ENCODE measurements at places on chromosomes 6 and 20.

- no peak for DNase-seq
Observed at GRCh38 chr20:9402546-9402945, 111.8 kb upstream of the LAMP5 start.

DNA sequence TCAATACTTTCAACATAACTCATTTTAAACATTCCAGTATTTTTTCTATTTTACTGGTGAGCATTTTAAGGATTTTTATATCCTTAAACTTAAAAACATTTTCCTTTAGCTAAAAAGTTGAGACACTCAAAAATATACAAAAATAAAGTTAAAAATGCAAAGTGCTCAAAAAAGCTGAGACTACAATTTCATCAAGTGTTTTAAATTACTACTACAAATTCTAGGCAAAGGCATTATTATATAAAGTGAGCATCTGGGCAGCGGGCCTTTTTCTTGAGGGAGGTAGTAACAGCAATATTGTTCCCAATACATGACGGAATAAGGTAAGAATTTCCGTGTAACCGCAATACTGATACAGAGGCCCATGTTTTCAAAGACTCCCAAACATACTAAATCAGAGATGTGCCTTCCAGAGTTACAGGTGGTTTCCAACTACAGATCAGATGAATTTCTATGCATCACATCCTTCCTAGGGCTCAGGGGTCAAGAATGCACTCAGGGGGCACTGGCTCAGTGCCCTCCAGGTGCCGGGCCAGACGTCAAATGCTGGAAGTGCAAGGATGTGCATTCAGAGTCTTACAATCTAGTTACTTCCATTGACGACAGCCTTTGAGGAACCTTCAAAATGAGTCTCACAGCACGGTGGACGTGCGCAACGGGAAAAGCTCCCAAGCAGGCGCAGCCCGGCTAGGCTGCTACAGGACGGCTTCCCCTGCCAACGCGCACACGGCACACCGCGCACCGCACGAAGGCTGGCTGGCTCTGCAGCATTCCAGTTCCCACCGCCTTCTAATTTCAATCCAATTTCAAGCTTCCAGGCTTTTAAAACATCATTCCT lies 1.7 kb downstream of the PHF10 start:
- peak; percentile 51 for DNase-seq

- no peak for DNase-seq
Observed at GRCh38 chr20:2473516-2473915, 2.9 kb upstream of the SNRPB start.

DNA sequence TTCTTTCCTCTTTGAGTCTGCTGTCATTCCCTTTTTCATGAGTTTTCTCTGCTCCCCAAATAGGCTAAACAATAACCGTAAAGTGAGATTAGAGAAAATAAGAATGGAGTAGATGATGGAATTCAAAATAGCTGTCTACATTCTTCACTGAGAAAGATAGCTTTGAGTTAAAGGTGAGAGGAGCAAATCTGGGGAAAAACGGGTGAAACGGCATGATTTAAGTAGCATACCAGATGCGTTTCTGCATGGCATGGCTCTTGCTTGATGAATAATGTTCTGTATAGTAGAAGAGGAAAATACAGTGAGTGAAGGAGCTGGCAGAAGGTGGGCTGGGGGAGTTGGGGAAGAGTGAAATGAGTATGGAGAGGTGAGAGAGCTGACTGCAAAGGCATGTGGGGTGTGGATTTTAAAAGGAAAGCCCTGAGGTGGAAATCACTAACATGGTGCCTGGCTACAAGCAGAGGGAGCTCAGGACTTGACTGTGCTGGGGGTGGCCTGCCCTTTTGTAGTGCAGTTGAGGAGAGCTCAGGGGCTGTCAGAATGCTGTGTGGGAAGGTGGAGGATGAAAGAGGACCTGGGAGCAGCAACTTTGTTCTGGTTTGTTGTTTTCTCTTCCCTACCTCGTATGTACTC lies 8.8 kb downstream of the BICRAL start:
- DNase-seq = no peak

DNA sequence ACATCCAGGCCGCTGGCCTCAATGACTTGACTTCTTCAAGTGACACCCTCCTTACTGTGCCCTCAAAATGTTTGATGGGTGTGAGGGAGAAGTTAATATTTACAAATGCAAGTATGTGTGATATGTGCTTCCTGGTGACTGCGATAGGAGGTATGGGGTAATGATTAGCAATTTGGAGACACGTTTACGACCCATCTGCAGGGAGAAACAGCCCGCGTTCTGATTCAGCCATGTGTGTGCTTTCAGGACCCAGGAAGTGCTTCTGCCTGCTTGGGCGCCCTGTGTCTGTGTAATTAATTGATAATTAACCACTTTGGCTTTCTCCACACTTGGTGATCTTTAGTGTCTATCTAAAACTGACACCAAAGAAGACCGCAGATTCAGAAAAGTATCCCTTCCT lies 25.0 kb downstream of the SIRPA start:
- no peak for DNase-seq

DNA sequence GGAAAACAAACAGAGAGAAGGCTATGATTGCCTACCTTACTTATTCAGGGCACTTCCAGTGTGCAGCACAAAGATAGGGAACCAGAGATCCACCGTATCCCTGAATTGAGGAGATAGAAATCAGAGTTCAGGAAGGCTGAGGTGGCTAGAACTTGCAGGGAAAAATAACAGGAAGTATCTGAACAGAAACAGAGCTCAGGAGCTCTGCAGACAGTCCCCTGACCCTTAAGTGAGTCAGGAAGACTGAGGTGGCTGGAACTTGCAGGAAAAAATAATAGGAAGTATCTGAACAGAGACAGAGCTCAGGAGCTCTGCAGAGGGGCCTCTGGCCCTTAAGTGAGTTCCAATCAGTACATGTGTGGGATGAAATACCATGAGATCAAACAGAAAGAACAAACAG lies 65.4 kb downstream of the RPRD1B start:
- DNase-seq = no peak

DNA sequence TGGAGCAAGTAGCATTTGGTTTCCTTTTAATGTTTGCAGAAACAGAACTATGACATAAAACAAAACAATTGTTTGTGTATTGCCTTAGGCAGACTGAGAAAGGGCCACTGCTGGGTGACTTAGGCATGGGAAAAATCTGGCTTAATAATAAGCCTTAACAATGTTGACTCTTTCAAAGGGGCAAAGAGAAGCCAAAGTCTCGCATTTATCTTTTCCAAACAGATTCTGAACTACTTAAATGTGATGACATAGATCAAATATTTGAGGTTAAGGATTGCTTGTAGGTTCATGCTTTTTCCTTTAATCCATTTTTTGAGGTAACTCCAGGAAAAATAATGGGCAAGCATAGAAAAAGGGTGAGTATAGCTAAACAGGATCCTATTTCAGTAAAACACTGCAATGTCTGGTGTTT lies 39.6 kb downstream of the ADAT2 start:
- DNase-seq = no peak

GRCh38 chr6:44787254-44787834 lies 399.8 kb downstream of the CDC5L start:
- no peak for DNase-seq

GRCh38 chr6:88482465-88482864 lies 316.3 kb upstream of the CNR1 start:
- no peak for DNase-seq

- DNase-seq = no peak
Observed at GRCh38 chr20:62315773-62316172, 13.0 kb downstream of the ADRM1 start.

- no peak for DNase-seq
Observed at GRCh38 chr6:167829513-167829912, 2.8 kb downstream of the AFDN start.

- no peak for DNase-seq
Observed at GRCh38 chr6:36643977-36644376, 34.5 kb upstream of the CDKN1A start.

- no peak for DNase-seq
Observed at GRCh38 chr6:35013701-35014100, 124.6 kb downstream of the ANKS1A start.

- DNase-seq = no peak
Observed at GRCh38 chr6:20918868-20919267, 384.6 kb downstream of the CDKAL1 start.

DNA sequence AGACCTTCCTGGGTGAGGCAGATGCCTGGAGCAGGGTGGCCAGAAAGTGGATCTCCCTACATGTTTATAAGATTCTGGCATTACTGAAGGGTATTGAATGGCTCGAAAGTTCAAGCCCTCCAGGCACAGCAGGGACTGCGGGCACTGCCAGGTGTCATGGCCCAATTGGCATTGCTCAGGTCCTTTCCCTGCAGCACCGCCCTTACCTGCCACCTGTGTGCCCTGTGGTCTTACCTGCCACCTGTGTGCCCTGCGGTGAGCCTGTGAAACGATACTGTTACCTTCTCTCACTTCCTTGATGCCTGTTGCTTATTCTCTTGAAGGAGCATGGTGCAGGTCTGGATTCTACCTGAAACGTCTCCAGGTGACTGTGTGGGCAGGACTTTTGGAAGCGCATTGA lies 32.2 kb downstream of the SMOC2 start:
- DNase-seq = no peak

DNA sequence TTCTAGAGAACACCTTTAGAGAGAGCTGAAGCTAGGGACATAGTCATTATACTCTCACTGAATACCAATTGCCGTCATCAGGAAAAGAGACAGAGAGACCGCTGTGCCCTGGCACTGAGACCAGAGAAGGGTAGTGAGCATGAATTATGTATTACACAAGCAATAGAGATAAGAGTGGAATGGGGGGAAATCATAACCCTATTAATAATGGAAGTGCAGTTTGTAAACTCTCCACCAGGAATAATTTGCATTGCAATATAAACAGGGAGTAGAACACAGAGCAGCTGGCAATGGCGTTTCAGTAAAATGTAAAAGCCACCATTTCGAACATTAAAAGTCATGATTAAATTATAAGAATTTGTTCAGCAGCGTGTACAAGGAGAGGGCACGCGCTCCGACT lies 244.5 kb downstream of the MAFB start:
- DNase-seq = no peak

- no peak for DNase-seq
Observed at GRCh38 chr6:122749451-122750050, 30.0 kb upstream of the FABP7 start.

DNA sequence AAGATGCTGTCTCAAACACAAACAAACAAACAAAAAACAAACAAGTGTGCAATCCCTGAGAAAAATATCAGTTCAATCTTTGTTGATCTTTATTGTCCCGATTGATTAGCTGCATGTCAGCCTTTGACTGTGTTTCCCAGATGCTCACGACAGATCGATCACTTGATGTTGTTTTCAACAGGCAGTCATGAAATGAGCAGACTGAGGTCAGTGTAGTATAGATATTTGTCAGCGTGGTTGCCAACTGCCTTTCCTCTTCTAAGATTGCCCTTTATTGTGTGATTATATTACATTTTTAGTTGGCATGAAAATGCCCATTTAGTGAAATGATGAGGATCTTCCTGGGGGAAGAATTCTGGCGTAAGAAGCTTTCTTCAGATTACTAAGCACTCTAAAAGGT lies 25.6 kb downstream of the UTRN start:
- DNase-seq = no peak

DNA sequence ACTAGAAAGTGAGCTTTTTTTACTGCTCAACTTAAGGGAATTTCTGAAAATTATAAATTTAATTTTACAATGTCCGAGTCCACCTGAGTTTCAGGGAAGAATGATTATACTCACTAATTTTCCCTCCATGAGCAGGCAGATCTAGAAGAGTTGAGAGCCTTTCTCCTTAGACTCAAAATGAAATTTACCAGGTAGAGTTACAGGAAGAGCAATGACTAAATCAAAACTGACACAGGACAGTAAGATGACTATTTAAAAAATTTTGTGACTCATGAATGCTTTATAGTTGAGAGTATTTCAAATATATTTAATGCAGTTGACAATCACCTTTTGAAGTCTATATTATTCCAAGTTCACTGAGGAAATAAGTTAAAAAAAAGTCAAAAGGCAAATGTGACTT lies 198.1 kb upstream of the NRSN1 start:
- no peak for DNase-seq

DNA sequence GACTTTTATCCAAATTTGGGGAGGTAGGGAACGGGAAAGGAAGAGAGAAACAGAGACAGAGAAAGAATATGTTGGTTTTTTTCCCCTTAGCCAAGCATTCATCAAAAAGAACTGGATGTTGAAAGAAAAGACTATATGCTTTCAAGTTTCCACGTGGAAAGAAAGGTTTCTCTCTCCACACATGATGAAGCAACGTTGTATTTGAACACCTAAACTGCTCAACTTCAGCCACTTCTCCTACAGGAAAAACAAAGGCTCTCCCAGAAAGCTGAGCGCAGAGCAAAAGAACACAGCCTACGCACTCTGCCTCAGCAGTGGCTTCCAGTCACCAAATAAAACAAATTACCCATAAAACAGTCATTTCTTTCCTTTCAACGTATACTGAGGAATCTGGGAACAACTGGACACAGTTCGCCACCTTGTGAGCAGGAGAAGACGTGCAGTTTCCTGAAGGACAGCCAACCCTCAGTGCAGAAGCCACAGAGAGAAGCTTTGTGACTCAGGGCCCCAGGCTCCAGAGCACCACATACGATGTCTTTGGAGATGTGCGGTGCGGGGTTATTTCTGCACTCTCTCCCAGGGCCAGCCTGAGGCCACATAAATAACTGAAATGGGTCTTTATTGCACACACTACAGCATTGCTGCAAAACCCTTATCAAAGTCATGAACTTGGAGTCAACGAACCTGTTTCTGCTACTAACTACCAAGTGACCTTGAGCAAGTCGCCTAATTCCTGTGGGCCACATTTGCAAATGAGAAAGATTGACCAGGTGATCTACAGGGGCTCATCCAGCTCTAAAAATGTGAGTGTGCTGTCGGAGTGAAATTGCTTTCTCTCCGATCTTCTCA lies 10.1 kb downstream of the IL17F start:
- DNase-seq = peak; percentile 55

GRCh38 chr6:100518588-100518987 lies 53.9 kb upstream of the SIM1 start:
- no peak for DNase-seq

DNA sequence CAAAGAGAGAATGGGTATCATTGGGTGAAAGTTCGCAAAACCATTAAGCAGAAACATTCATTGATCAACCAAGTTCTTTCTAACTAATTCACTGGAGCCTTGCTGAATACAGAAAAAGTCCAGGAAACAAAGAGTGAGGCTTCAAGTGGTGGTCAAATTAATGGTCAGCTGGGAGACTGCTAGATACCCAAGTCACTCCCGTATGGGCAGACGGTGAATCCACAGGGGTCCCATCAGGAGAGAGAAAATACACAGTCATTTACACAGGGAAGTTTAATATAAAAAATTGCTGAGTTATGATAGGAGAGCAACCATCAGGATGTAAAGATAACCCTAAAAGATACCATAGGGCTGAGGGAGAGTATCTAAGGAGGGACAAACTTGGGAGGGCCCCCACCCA lies 198.7 kb upstream of the DTNBP1 start:
- no peak for DNase-seq
